ENCODE measurements at places on chromosomes 11 and 22.

DNA sequence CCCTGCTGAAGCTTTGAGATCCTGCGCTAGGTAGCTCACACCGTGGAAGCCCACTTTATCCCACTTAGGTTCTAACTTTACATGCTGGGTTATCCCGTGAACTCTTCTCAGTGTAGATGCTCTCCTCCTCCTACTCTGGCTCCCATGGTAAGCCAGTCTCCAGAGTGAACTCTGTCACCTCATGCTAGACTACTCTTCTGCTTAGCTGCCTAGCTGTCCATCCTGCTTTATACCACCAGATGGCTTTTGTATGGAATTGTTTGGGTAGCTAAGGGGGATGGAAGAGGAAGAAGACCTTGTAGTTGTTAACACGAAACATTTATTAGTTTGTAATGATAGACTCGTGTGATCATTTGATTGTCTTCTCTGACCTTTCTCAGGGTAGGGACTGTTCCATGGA lies 46.8 kb downstream of the EMSY start:
- no peak for DNase-seq

DNA sequence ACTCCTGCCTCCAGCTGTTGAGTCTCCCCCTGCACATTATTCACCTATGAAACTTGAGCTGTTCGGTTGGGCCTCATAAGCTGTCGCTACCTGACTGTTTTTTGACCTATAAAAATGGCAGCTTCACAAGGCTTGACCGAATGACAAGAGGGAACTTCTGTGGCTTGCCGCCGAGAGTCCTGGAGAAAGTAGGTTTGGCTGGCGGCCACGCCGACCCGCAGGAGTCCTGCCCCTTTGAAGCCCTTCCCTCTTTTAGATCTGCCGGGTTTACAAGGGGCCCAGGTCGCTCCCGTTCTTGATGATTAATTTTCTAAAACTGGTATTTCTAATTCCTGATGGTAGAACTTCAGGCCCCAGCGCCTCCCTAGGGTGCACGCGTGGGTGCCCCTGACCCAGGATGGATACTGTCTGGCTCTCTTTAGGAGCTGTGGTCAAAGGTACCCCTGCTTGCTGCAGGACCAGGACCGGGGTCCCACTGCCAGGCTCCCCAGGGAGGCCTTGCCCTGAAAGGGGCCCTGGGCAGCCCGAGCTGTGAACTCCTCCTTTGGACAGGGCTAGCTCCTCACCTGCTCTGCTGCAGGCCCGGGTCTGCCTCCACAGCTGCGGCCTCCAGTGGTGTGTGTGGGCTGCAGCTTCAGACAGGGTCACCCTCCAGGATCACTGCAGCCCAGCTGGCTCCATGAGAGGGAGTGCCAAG lies 171.8 kb downstream of the CTTN start:
- DNase-seq, result no peak

- no peak for DNase-seq
Measured at GRCh38 chr11:104214517-104214916, 50.6 kb upstream of the PDGFD start.

DNA sequence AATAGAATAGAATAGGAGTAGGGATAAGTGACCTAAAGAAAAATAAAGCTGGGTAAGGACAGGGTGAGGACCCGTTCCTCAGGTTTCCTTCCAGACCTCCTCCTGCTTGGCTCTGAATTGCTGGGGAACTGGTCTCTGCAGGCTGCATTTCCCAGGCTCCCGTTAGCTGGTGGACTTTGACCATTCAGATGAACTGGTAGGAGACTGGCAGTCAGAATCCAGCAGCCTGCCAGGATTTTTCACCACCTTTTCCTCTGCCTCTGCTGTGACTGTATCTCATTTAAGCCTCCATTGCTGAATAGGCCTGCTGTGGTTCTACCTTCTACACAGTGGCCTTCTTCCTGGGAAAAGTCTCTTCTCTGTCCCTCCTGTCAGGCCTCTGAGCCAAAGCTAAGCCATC lies 24.6 kb upstream of the SMPD1 start:
- DNase-seq, result no peak

GRCh38 chr22:50727678-50728522 lies 10.1 kb upstream of the ACR start:
- no peak for DNase-seq

DNA sequence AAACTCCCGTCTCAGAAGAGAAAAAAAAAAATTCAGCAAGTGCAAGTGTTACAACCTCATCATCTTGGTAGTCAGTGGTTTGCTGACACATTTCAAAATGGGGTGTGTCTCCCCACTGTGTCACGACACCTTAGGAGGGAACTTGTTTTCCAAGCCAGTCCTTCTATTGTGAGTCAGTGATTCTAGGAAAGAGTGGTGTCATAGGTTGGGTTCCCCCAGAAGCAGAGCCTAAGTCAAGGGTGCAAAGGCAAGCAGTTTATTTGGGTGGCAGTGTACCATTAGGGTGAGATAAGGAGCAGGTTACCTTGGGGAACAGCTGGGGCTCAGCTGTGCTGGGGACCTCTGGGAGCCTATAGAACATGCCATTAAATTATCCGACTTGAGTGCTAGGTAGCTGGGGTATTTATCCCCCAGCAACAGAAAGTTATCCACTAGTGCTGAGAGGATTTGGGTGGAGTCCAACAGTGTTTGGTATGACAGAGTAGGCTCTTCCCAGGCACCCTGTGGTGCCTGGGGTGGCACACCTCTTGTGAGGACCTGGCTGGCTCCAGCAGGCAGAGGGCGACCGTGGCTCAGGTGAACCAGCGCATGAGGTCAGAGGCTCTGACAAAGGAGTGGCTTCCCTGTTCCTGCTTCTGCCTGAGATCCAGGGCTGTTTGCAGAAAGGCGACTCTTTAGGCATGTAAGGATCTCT lies 41.7 kb downstream of the KIAA1671 start:
- peak; percentile 31 for DNase-seq

- no peak for DNase-seq
Measured at GRCh38 chr11:95228081-95228749, 2.8 kb downstream of the SESN3 start.

DNA sequence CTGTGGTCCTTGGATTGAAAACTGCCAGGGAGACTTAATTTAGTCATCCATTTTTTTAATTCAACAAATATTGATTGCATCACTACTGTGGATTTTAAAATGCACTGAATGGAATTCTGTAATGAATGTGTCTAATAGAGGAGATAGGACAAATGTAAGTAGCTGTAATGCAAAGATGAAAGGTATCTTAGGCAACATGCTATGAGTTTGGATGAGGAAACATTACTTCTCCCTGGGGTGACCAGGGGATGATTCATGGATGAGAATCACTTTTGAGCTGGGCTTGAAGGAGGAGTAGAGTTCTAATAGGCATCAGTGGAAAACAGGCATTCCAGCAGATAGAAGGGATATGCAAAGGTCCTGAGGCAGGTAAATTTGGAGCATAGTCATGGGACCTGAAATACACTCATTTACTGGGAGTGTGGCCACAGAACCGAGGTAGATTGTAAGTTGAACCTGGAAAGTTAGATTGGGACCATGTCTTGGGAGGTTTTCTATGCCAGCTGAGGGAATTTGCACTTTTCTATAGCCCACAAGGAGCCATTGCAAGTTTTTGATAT lies 43.4 kb downstream of the PKNOX2 start:
- DNase-seq, result no peak

- DNase-seq, result no peak
Measured at GRCh38 chr11:113256431-113257202, 57.8 kb upstream of the TTC12 start.

GRCh38 chr22:28143961-28144745 lies 225.1 kb upstream of the PITPNB start:
- DNase-seq, result no peak

DNA sequence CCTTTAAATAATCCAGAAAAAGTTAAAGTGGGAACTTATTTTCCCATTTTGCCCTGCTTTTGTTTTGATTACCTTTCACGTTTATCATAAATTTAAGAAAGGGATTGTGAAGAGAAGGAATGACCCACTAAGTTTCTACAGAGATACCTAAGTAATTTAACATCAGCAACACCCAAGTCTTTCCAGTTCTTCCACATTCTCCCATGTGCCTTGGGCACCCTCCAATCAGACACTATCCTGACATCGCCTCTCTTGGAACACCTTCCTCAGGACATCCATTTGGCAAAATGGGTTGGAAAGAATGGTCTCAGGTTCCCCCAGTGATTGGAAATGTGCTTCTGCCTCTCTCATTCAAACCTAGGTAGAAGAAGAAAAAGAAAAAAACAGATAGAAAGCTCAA lies 6.3 kb downstream of the BBOX1 start:
- no peak for DNase-seq

DNA sequence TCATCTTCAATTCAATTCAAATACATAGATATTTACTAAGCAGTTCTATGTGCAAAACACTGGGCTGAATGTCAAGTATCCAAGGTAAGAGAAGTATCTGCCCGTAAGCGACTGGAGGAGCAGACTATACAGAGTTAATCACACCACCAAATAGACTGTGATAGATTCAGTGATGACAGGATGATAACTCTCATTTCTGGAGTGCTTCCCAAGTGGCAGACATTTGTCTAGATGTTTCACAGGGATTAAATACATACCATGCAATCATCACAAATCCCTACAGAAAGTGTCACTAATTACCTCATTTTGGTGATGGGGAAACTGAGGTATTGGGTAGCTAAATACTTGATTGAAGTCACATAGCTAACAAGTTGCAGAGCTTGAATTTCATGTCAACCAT lies 508.7 kb upstream of the TENM4 start:
- DNase-seq, result no peak

GRCh38 chr11:117819096-117820040 lies 5.2 kb downstream of the FXYD2 start:
- peak; percentile 83 for DNase-seq

GRCh38 chr11:17798253-17798652 lies 63.7 kb downstream of the KCNC1 start:
- no peak for DNase-seq

- DNase-seq, result no peak
Measured at GRCh38 chr11:12121011-12121410, 10.6 kb downstream of the MICAL2 start.

DNA sequence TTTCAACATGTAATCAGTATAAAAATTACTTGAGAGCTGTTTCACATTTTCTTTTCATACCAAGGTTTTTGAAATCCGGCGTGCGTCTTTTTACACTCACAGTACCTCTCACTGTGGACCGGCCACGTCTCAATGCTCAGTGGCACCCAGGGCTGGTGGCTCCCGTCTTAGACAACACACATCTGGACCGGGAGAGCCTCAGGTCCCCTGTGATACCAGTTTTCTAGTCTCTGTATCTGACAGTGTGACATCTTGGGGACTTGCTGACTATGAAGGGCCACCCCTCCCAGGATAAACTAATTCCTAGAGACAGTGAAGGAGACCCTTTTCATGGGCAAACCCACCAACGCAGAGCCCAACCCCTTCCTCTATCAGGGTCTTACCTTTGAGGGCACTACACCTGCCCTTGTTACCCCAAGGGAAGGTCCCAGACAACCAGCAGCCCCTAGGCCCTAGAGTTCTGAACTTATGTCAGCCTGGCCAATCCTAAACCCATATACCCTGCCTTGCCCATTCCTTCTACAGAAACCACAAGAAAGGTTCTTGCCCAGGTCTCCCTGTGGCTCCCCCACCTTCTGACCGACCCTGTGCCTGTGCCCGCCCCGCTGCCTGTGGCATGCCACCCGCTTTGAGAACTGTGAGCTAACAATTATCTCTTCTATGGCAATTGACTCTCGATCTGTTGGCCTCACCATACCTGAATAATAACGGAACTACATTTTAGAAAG lies 6.1 kb upstream of the ASCL2 start:
- DNase-seq, result no peak

GRCh38 chr22:39135092-39135896 lies 17.2 kb downstream of the CBX7 start:
- DNase-seq, result peak; percentile 87

- no peak for DNase-seq
Measured at GRCh38 chr11:57394203-57394965, 3.9 kb upstream of the PRG2 start.

GRCh38 chr11:38123673-38124072 lies 1525.6 kb upstream of the RAG2 start:
- DNase-seq, result peak; percentile 5

- no peak for DNase-seq
Measured at GRCh38 chr11:70210530-70210929, 7.4 kb downstream of the FADD start.

- DNase-seq, result no peak
Measured at GRCh38 chr11:17396598-17397310, 8.3 kb upstream of the KCNJ11 start.

GRCh38 chr11:84564180-84564866 lies 1062.8 kb downstream of the DLG2 start:
- DNase-seq, result peak; percentile 24

GRCh38 chr22:43038325-43038724 lies 23.4 kb upstream of the PACSIN2 start:
- no peak for DNase-seq

GRCh38 chr11:34977089-34977912 lies 60.9 kb downstream of the PDHX start:
- DNase-seq, result no peak

DNA sequence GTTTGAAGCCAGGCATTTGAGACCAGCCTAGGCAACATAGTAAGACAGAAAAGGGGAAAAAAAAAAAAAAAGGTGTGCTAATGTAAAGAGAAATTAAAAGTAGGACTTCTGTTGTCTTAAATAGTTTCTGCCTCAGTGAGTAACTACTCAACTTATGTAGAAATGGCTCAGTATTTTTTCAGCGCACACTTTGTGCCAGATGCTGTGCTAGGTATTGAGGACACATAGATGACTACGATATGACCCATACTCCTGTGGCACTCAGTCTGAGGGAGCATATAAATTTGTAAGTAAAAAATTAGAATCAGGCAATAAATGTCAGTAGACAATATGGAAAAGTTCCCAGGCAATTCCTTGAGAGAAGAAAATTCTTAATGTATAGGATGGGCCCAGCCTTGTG lies 93.9 kb downstream of the YAP1 start:
- no peak for DNase-seq

DNA sequence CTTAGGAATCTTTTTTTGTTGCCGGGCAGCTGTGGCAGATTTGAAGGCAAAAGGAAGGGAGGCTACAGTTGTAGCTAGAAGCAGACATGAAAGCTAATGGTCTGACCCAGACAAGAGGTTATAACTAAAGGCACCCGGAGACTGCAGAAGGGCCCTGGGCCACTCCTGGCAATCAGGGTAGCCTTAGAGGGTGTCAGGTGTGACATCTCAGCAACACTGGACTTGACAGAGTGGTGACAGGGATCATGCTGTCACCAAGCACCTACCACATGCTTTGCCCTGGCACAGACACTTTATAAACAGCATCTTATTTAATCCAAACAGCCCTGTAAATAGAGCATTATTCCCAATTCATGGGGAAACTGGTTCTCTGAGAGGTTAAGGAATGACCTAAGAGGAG lies 25.7 kb downstream of the TUB start:
- no peak for DNase-seq

GRCh38 chr22:35335468-35335867 lies 35.8 kb downstream of the TOM1 start:
- no peak for DNase-seq

GRCh38 chr22:16956290-16956689 lies 51.7 kb downstream of the GAB4 start:
- DNase-seq, result no peak
